ENCODE measurements at places on chromosomes 7 and 10.

DNA sequence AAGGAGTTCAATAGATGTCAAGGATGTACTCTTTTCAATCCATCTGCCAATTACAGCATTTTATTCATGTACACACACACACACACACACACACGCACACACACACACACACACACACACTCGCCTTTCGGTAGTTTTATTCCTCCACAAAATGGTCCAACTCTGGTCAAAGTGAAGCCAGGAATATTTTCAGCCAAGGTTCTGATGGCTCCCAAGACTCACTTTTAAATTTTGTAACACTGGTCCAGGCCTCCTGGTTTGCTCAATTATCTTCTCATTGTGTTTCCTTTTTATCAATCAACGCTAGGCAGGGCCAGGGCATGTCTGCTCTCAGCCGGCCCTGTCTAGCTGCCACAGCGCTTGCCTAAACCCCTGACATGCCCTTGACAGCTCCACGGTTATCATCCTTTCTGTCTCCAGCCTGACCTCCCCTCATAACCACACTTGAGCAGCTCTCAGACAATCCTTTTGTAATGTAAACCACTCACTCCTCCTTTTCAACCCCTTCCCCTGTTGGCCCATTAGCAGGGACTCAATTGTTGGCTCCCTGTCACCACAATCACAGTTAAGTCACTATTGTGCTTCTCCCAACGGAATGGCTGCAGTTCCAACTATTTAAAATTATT, 115.1 kb downstream of the ICA1 start:
- DNase-seq = no peak

DNA sequence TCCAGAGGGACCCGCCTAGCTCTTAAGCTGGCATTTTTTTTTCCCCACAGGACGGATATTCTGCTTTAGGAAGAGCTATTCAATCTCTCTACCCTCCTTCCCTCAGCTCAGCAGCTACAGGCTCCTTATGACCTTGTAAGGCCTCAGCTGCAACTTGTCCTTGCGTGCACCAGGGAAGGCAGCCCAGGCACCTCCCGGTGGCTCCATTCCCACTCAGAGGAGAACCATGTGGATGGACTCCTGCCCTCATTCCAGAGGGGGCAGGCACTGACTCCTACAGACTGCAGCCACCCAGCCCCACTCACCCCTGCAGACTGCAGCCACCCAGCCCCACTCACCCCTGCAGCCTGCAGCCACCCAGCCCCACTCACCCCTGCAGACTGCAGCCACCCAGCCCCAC, 73.7 kb downstream of the ITIH5 start:
- no peak for DNase-seq

- DNase-seq = no peak
These were observed 117.9 kb downstream of the CXCL12 start for GRCh38 chr10:44267007-44267406.

- no peak for DNase-seq
These were observed 56.6 kb upstream of the LAMB1 start for GRCh38 chr7:108059526-108059925.

DNA sequence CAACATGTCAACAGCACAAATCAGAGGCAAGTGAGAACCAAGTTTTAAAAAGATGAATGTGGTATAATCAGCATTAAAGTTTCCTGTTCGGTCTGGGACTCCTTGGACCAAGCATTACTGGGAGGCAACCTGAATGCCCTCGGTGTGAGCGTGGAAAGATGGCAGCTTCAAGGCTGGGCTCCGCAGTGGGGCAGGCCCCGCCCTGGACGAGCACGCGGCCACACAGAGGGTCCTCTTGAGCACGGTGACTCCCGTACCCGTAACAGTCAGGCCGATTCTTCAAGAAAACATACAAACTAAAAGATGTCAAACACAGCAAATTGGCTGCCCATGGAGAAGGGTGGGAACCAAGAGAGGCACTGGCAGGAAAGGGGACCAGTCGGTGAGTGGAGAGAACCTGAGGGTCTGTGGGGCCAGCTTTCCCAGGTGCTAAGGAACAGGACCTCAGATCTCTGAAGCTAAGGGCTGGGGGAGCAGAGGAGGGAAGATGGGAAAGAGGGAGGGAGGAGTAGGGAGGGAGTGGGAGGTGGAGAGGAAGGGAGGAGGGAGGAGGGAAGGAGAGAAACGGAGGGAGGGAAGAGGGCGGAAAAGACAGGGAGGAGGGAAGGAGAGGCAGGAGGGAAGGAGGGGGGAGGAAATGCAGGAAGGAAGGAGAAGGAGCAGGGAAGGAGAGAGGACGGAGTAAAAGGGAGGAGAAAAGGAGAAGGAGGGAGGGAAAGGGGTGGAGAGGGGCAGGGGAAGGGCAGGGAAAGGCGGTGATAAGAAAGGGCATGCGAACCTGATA, 71.2 kb upstream of the FAM20C start:
- DNase-seq = no peak

DNA sequence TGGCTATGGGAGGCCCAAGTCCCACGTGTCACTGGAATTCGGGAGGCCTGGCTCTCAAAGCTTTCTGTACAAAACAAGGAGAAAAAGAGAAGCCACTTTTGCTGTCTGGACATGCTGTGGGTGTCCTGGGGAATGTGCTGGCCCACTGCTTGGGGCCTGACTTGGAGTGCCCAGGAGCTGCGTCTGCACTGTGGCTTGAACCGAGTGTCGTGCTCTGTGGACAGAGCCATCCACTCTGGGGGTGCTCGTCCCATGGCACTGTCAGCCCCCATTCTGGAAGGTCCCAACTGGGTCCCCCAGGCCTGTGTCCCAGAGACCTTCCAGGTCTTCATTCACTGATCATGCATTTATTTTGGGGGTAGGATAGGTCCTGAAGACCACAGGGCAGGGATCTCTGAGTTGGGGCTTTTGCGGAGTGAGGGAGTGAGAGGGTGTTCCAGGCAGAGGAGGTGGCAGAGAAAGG, 138.0 kb downstream of the LHPP start:
- no peak for DNase-seq

- no peak for DNase-seq
These were observed 97.9 kb downstream of the WDR11 start for GRCh38 chr10:120948889-120949608.

GRCh38 chr7:142249918-142250317, 7.9 kb downstream of the PRSS58 start:
- no peak for DNase-seq

- no peak for DNase-seq
These were observed 74.5 kb upstream of the LEP start for GRCh38 chr7:128166603-128167041.

DNA sequence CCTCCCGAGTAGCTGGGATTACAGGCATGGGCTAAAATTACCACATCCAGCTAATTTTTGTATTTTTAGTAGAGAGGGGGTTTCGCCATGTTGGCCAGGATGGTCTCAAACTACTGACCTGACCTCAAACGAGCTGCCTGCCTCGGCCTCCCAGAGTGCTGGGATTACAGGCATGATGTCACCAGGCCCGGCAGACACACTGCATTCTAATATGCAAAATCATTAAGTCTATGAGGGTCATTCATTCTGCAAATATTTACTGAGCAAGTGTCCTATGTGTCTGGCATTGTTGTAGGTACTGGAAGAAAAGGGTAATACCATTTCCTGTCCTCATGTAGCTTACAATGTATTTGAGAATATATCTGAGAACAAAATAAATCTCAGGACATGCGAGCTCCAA, 2.7 kb downstream of the PUS7 start:
- DNase-seq = no peak

All from SHP77 treated with DMSO at 0.1 percent for 48 hours (cell line).